Activated T-cell treated with anti-CD3 and anti-CD28 coated beads, Interleukin-2, amount 50 U/mL, for 24 hours (primary cell): ENCODE measurements at places on chromosomes 7 and 10.

DNA sequence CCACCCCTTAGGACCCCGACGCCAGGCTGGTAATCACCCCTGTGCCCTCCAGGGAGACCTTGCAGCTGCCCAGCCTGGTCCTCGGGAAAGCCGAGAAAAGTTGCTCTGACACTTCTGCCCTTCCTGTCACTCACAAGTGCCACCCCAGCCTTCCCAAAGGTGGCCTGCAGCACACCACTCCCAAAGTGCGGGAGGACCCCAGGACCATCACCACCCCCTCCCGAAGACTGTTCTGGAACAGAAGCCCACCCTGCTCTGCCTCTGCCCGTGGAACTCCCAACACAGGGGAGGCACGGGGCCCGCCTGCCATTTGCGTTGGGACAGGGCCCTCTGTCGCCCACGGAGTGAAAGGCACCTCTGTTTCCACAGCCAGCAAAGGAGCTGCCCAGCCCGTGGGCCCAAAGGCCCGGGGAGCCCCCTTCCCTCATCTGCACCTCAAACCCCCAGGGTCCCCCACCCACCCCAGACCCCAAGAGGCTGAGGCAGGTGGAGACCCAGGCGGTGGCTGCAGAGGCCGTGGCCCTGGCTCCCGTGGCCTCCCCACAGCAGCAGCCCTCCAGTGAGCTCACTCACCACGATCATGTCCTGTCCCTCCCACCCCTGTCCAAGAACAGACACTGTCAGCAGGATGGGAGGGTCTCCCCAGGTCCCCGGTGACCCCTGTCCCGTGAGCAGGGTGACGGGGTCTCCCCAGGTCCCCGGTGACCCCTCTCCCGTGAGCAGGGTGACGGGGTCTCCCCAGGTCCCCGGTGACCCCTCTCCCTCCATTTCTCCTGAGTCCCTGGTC, 47.8 kb upstream of the PPP2R2D start:
- H3K4me1 ChIP-seq, result no peaks in the 10 kb centered on the region
- no peaks in the 10 kb centered on the region for H3K36me3 ChIP-seq
- peak; percentile 7 for DNase-seq
- H3K4me3 ChIP-seq, result no peak overlapping the region
- H3K27ac ChIP-seq, result no peak overlapping the region
- H3K27me3 ChIP-seq, result peaks cover 8% of the 10 kb centered on the region

GRCh38 chr7:139595806-139596205, 72.3 kb downstream of the CLEC2L start:
- no peak for DNase-seq
- no peaks in the 10 kb centered on the region for H3K4me1 ChIP-seq
- no peak overlapping the region for H3K27ac ChIP-seq
- H3K4me3 ChIP-seq, result no peak overlapping the region
- H3K27me3 ChIP-seq, result no peaks in the 10 kb centered on the region
- H3K36me3 ChIP-seq, result peaks cover 96% of the 10 kb centered on the region

- no peak overlapping the region for H3K4me3 ChIP-seq
- peaks cover 11% of the 10 kb centered on the region for H3K4me1 ChIP-seq
- H3K27ac ChIP-seq, result no peak overlapping the region
- H3K36me3 ChIP-seq, result peaks cover 40% of the 10 kb centered on the region
- peak; percentile 55 for DNase-seq
- H3K27me3 ChIP-seq, result no peaks in the 10 kb centered on the region
Observed at GRCh38 chr10:97676770-97677581, 10.1 kb downstream of the AVPI1 start.

DNA sequence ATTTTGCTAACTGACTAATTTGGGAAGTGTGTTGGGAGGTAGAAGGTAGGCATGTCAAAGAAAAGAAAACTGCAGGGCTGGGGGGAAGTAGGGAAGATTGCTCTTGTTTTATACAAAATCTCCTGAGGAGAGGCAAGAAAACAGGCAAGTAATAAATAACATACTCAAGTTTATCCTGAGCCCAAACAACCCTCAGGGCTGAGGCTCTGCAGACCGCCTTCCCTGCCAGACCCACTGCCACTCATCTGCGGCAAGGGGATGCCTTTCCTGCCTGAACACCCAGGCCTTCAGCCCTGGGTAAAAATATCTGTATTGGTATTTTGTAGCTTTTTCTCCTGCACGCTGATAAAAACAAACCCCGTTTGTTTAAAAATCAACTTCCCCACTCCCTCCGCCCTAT, 399.8 kb upstream of the NFE2L3 start:
- no peak for DNase-seq
- no peak overlapping the region for H3K27ac ChIP-seq
- H3K4me1 ChIP-seq, result no peaks in the 10 kb centered on the region
- H3K36me3 ChIP-seq, result no peaks in the 10 kb centered on the region
- no peak overlapping the region for H3K4me3 ChIP-seq
- no peaks in the 10 kb centered on the region for H3K27me3 ChIP-seq

DNA sequence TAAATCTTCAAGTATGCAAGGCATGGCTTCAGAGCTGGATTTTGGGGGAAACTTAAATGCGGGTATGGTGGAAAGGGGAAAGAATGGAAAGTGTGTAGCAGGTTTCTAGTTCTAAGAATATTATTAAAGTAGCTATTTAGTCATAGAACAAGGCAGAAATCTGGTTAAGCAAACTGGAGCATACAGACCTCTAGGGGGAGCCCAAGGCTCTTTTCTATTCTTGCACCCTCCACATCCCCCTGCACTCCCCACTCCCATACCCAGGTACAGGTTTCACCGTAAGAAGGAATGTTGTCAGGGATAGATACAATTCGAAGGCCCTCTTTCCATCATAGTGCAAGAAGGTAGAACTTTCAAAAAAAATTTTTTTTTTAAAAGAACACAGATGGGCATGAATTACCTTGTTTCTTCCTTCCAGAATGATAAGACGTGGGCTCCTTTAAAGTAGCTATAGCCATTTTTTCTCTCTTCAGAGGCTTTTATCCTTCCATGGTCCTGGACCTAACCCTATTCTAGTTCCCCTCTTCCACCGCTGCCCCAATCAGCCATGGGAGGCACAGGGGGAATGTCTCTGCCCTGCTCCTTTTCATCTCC, 41.5 kb upstream of the SMIM30 start:
- no peak overlapping the region for H3K4me3 ChIP-seq
- H3K36me3 ChIP-seq, result no peaks in the 10 kb centered on the region
- H3K4me1 ChIP-seq, result no peaks in the 10 kb centered on the region
- H3K27me3 ChIP-seq, result peaks cover 15% of the 10 kb centered on the region

GRCh38 chr10:68301790-68302502, 29.9 kb upstream of the HNRNPH3 start:
- no peaks in the 10 kb centered on the region for H3K27me3 ChIP-seq
- H3K36me3 ChIP-seq, result no peaks in the 10 kb centered on the region
- no peaks in the 10 kb centered on the region for H3K4me1 ChIP-seq
- no peak for DNase-seq

DNA sequence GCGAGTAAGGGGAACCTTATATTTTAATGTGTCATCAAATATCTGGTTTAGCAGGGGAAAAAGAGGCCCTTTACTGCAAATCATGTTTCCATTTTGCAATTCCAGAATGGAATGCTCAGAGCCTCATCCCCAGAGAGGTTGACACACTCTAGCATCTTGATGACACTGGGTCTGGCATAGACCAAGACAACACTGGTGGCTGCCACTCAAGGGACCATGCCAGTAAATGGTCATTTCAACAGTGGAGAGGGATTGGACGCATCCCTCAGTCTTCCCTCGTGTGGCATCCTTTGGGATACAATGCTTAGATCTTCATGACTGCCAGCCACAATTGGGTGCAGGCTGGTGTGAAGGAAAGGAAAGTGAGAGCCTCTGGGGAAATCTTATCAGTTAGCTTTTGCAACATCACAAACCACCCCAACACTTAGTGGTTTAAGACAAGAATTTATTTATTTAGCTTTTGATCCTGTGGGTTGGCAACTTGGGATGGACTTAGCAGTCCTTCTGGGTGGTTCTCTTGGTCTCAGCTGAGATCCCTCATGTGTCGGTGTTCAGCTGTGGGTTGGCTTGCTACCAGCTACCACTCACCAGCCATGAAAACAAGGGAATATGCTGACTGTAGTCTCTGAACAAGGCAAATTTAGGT, 21.6 kb downstream of the TACC2 start:
- no peaks in the 10 kb centered on the region for H3K36me3 ChIP-seq
- no peak for DNase-seq

GRCh38 chr7:74334030-74334429, 44.8 kb downstream of the CLIP2 start:
- no peak overlapping the region for H3K27ac ChIP-seq
- no peaks in the 10 kb centered on the region for H3K27me3 ChIP-seq
- H3K36me3 ChIP-seq, result no peaks in the 10 kb centered on the region
- no peak for DNase-seq
- peaks cover 2% of the 10 kb centered on the region for H3K4me1 ChIP-seq

- peak overlapping the region; percentile 84 for H3K27ac ChIP-seq
- no peak for DNase-seq
- H3K4me1 ChIP-seq, result peaks cover 33% of the 10 kb centered on the region
- H3K4me3 ChIP-seq, result no peak overlapping the region
- no peaks in the 10 kb centered on the region for H3K27me3 ChIP-seq
Observed at GRCh38 chr7:107857541-107857912, 33.5 kb upstream of the DLD start.

DNA sequence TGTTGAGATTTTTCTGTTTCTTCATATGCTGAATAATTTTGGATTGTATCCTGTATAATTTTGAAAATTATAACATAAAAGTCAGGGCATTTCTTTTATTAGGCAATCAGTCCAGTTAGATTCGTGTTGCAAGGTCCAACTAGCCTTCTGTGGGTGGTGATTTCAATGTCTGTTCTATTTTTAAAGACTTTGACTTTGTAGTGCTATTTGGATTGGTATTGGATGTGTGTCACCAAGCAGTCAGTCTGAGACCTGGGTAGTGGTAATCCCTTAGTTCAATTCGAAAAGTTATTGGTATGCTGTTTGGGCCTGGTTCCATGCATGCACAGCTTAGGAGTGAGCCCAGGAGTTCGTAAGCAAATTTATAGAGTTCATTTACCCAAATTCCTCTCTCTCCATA, 82.2 kb downstream of the EPDR1 start:
- no peak for DNase-seq
- H3K27ac ChIP-seq, result no peak overlapping the region
- H3K36me3 ChIP-seq, result no peaks in the 10 kb centered on the region
- H3K27me3 ChIP-seq, result peaks cover 11% of the 10 kb centered on the region

DNA sequence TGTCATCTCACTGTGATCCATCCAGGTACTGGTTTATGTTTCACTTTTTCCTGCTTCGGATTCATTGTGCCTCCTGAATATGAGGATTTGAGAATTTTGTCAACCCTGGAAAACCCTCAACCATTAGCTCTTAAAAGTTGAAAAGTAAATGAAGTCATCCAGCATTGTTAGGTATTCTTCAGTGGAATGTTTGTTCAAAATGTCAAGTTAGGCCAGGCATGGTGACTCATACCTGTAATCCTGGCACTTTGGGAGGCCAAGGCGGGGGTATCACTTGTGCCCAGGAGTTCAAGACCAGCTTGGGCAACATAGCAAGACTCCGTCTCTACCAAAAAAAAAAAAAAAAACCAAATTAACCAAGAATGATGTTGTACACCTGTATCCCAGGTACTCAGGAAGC, 222.1 kb downstream of the NSUN6 start:
- H3K36me3 ChIP-seq, result no peaks in the 10 kb centered on the region
- DNase-seq, result no peak
- H3K4me1 ChIP-seq, result no peaks in the 10 kb centered on the region

GRCh38 chr10:13347500-13348156, 465 bp downstream of the SEPHS1 start:
- H3K36me3 ChIP-seq, result peaks cover 42% of the 10 kb centered on the region
- peaks cover 65% of the 10 kb centered on the region for H3K4me1 ChIP-seq
- DNase-seq, result peak; percentile 87

GRCh38 chr7:50957855-50958254, 175.2 kb upstream of the GRB10 start:
- no peaks in the 10 kb centered on the region for H3K4me1 ChIP-seq
- no peak for DNase-seq
- H3K27ac ChIP-seq, result no peak overlapping the region
- no peaks in the 10 kb centered on the region for H3K36me3 ChIP-seq
- peaks cover 6% of the 10 kb centered on the region for H3K27me3 ChIP-seq

DNA sequence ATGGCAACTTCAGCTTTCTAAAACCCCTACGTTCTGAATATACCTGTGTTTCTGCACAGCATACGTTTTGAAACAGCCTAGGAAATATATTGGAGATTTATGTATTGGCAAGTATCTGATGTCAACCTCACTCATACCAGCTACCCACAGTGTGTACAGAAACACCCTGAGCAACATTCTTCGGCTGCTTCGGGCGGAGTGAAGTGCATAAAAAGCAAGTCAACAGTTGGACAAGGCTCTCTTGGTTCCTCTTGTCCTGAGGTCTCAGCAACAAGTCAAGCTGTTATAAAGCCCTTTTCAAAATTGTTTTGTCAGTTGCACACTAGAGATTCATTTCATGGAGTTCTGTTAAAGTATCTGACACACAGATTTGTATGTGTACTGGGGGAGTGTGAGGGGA, 40.0 kb upstream of the PAPSS2 start:
- H3K36me3 ChIP-seq, result no peaks in the 10 kb centered on the region
- H3K27me3 ChIP-seq, result peaks cover 31% of the 10 kb centered on the region
- no peak overlapping the region for H3K4me3 ChIP-seq
- DNase-seq, result no peak
- no peaks in the 10 kb centered on the region for H3K4me1 ChIP-seq
- H3K27ac ChIP-seq, result no peak overlapping the region

DNA sequence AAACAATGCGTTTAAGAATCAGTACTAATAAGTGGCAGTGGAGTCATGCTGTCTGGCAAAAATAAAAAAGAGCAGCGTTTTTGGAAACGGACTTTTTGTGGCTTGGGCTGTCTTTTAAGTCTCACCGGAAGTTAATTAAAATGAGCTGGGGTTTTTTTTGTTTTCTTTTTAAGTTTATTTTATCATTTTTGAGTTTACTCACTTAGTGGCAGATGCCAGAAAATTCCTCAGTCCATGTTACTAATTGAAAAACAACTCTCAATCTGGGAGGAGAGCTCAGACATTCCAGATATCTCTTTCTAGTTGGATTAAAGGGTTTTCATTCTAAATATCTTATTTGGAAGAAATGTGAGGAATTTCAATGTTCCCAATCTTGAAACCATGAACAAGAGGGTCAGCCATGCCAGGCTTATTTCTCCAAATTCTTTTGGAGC, 133.8 kb upstream of the AGR3 start:
- H3K4me3 ChIP-seq, result no peak overlapping the region
- DNase-seq, result no peak
- H3K36me3 ChIP-seq, result no peaks in the 10 kb centered on the region
- H3K27me3 ChIP-seq, result peaks cover 3% of the 10 kb centered on the region

DNA sequence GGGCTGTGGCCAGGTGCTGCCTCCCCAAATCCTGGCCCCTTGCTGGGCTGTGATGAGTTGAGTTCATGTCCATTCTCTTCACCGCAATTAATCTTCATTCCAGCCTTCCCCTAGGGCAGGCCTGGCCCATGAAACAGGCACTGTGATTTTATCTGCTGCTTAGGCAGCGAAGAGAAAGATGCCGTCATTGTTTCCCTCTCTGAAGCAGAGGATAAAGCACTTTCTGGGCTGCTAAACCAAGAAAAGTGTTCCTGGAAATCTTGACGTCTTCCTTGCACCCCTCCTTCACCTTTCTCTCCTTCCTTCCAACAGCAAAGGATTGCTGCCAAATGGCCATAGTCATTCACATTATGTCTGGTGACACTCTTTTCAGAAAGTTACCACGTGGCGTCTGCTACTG, 265.9 kb downstream of the ZEB1 start:
- H3K27me3 ChIP-seq, result peaks cover 41% of the 10 kb centered on the region
- no peak overlapping the region for H3K27ac ChIP-seq
- peaks cover 14% of the 10 kb centered on the region for H3K4me1 ChIP-seq
- DNase-seq, result no peak

GRCh38 chr7:112215787-112216186, 9.3 kb downstream of the ZNF277 start:
- peaks cover 73% of the 10 kb centered on the region for H3K4me1 ChIP-seq
- no peak overlapping the region for H3K27ac ChIP-seq
- peaks cover 18% of the 10 kb centered on the region for H3K36me3 ChIP-seq
